Stimulated activated CD4-positive, alpha-beta T cell treated with anti-CD3 and anti-CD28 coated beads, TNF-alpha, amount 100 ng/mL, for 4 hours (primary cell): ENCODE measurements at places on chromosomes 12 and 14.

DNA sequence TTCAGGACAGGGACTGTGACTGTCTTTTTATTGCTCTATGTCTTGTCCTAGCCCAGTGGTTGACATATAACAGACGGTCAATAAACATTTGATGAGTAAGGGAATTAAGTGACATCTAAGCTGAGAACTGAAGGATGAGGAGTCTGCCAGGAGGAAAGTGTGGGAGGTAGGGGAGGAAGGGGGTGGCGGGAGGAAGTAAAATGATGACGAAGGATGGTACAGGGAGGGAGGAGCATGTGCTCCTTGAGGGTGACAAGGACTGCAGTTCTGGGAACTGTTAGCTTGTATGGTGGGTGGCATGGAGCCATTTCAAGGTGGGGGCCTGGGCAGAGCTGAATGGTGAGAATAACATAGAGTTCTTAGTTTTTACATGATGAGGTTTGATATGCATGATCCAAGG is 64.4 kb downstream of the RGS6 start:
- no peak for DNase-seq

DNA sequence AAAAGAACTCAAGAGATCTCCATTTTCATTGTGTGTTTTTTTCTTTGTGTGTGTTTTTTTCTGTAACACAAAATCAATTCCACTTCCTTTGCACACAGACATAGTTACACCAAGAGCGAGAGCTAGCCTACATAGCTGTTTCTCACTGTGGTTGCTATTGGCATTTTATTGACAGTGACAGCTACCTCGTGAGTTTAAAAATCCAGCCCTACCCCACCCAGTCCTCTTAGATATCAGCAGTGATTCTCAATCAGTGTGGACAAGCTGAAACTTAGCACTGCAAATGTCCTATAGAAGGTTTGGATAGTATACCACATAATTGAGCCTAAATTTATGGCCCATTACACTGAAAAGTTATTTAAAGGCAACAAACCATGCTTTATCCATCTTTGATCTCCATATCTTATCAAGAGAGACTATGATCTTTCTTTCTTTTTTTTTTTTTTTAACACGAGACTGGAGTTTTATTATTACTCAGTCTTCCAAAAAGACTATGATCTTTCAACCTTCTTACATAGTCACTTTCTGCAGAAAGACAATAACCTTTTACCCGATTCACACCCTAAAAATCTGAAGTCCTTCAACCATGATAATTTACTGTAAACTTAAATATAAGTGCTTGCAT is 46.8 kb downstream of the ATP2B1 start:
- no peak for DNase-seq

DNA sequence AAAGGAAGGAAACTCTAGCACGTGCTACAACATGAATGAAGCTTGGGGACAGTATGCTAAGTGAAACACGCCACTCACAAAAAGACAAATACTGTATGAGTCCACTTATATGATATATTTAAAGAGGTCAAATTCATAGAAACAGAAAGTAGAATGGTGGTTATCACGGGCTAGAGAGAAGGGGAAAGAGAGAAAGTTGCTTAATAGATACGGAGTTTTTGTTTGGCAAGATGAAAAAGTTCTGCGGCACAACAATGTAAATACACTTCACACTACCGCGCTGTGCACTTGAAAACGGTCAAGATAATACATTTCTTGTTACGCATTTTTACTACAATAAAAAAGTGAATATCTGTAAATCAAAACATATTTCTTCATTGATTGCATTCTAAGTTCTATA is 37.3 kb downstream of the FBLN5 start:
- no peak for DNase-seq

DNA sequence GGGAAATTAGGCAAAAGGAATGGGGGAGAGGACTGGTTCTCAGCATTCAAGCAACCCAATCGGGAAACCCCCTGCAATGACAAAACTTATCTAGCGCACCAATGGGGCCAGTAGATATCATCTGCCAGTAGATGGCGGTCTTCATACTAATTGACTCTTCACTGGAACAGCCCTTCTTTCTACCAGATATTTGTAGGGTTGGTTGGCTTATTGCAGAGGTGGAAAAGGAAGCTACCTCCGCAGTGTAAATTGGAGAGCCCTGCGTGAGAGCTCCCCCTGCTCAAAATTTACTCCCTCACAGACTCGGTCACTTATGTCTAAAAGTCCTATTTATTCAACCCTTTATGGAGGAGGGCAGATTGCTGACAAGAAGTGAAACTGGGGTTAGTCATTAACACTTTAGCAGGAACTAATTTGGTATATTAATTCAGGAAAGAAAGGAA is 166.1 kb upstream of the CCND2 start:
- DNase-seq: peak; percentile 47

GRCh38 chr12:119989731-119990381 is 820 bp downstream of the BICDL1 start:
- DNase-seq: peak; percentile 20

- DNase-seq: no peak
Measured at GRCh38 chr12:129559776-129560175, 344.0 kb downstream of the TMEM132D start.

- no peak for DNase-seq
Measured at GRCh38 chr14:50714450-50715073, 46.5 kb upstream of the SAV1 start.

DNA sequence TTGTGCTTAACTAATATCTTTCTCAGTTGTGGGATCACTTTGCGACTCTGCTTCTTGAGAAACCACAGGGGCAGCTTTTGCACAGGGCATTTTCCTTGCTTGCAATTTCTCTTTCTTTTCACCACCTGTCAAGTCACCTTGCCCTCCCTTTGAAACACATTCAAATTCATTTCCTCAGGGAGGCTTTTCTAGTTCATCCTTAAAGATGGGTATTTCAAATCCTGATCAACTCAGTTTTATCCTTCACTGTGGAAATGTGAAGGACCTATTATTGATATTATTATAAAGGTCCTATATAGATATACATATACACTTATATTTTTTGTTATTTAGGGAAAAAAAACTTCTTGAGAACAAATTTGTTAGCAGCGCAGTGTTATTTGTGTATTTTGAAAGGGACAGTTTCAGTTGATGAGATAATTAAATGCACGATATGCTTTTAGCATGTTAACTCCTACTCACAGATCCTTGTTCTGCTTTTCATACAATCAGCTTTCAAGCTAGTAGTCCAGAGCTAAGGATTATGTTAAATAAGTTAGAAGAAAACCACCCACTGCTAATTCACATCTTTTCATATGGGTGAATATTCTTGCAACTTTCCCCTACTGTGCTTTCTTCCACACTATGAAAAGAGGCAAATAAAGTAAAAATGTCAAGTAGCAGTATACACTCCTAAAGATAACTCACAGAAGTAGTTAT is 501.4 kb upstream of the RGS6 start:
- no peak for DNase-seq

GRCh38 chr12:48813465-48814261 is 4.6 kb upstream of the CACNB3 start:
- DNase-seq: no peak

DNA sequence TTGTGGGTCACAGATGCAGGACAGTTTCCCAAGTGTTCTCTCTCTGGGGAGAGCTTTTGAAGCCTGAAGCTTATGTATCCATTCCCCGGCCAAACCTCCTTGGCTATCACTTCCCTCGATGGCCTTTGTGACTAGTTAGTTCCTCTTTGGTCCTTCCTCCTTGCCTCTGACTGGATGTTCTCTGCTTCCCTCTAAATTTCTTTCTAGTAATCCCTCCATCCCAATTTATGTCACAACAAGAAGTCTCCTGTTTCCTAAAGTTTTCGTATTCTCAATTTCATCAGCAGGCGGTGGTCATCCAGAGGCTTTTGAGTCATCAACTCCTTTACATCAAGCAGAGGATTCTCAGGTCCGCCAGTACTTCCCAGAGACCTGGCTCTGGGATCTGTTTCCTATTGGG is 27.5 kb downstream of the A2ML1 start:
- DNase-seq: no peak

DNA sequence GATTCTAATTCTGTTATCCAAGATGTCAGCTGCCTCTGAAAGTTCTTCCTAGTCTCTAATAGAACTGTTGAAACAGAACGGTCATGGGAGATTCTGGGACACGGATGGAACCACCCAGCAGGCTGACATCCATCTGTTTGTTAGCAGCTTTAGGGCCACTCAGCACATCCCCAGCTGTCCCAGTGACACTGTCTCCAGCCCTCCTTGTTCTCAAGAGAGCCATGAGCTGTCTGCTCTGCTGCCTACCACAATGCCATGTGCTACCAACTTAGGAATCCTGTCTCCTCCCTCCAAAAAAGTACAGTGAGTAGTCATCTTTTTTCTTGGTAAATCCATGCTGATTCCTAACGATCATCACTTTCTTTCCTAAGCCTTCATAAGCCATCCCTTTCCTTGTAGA is 130.5 kb downstream of the ZFP36L1 start:
- no peak for DNase-seq

DNA sequence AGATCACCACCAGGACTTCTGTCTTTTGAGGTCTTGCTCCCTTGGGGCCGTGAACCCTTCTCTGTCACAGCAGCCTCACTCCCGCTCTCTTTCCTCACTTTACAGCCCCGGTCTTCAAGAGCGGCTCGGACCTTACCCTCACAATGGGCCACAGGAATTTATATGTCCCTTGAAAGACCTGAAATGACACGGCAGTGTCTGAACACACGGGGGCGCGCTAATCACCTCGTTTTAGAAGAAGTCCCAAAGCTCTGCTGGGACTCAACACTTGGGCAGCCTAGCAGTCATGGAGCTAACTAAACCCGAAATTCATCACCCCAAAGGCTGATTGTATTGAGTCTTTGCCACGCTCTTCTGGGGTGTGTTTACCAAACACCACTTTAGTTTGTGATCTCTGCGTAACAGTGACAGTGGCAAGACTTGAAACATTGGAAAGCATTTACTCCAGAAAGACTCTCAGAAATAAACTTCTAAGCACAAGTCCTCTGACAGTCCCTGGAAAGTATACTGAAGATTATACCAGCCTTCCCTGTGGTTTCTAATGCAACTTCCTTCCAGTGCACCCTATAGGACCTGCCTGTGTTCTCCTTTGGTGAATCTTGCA is 29.0 kb downstream of the SERPINA11 start:
- peak; percentile 19 for DNase-seq

DNA sequence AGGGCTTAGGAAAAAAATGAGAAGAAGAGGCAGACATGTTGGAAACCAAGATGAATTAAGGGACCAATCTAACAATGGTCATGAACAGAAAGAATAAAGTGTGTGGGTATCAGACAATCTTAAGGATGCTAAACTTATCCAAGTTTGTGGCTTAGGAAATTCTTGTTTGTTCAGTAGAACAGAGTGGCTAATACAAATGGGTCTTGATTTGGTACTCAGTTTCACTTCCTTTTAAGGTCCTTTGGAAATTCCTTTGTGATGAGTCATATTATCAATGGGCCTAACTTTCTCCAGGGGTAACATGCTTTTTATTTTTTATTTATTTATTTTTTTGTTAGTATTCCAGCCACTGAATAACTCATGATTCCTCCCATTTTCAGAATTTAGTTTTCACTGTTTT is 1154.7 kb upstream of the FLRT2 start:
- no peak for DNase-seq

- no peak for DNase-seq
Measured at GRCh38 chr12:84760091-84760865, 152.3 kb downstream of the SLC6A15 start.

- DNase-seq: no peak
Measured at GRCh38 chr12:40313928-40314327, 89.1 kb downstream of the LRRK2 start.

- no peak for DNase-seq
Measured at GRCh38 chr12:2553388-2554126, 241.2 kb upstream of the FKBP4 start.

- DNase-seq: no peak
Measured at GRCh38 chr12:130559806-130560205, 156.3 kb downstream of the RIMBP2 start.

GRCh38 chr14:77200406-77200985 is 18.9 kb downstream of the TMEM63C start:
- no peak for DNase-seq

DNA sequence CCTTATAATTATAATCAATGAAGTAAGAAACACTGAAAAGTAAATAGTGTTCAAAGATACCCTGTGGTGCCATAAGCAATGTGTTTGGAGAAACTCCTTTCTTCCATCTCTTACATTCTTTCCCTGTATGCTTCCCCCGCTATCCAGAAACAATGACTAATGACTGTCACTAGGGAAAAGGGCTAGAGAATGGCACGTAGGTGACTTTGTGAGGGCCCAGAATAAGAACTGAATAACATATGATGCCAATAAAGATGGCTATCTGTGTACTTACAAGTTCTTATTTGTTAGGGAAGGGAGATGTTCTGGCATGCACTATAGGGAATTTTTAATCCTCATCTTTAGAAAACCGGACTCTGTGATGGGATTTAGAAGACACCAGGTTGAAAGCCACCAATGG is 4.7 kb upstream of the KRT7 start:
- no peak for DNase-seq

GRCh38 chr12:11581179-11581755 is 68.2 kb upstream of the ETV6 start:
- peak; percentile 65 for DNase-seq
